ENCODE measurements at places on chromosomes 11 and 22.

GRCh38 chr11:5621580-5621979, 3.2 kb upstream of the TRIM34 start:
- DNase-seq: no peak

DNA sequence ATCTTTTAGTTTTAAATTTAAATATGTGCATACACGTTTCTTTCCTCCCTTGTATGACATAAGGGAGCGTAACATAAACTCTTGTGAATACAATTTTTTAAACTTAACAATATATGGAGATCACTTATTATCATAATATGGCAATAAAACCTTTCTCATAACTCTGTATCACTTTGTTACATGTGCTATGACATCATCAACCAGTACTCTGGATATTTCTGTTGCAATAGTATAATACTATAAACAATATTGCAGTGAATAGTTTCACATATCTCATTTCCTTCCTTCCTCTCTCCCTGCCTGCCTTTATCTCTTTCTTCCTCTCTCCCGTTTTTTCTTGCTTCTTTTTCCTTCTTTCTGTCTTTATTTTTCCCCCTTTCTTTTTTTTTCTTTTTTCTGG, 1278.0 kb upstream of the CNTN5 start:
- no peak for DNase-seq

- no peak for DNase-seq
These were observed 1398.1 kb downstream of the BRD1 start for GRCh38 chr22:48429446-48430020.

GRCh38 chr11:111312076-111312475, 13.7 kb downstream of the POU2AF3 start:
- no peak for DNase-seq

DNA sequence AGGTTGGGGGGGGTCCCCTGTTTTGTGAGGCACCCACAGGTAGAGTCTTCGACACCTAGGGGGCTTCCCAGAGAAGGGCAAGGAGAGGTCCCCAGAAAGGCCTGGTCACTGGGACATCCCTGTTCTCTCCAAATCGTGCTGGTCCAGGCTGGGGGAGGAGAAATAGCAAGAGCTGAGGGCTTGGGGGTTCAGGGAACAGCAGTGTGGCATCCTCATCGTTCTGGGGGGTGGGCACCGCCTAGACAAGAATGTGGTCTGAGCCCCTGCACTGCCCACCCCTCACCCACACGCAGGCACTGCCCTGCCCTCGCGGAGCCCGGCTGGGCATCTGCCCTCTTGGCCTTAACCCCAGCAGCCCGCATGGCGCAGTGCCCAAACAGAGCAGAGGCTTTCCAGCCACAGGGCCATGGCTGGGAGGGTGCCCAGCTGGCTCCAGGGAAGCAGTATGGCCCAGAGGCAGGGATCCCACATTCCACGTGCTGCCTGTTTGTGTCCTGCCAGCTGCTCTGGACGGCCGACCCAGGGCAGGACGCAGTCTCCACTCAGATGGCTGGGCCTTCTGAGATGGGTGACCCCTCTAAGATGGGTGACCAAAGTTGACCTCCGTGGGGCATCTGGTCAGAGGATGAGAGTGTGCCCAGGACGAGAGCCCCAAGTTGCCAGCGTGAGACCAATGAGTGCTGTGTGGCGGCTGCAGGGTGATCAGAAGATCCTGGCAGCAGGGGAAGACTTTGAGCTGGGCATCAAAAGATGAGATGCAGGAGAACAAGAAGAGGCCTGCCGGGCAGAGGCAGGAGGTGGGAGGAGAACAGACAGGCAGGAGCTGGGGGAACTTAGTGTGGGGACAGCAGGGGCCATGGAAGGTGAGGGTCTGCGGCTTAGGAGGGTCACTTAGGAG, 14.4 kb downstream of the SCARF2 start:
- no peak for DNase-seq

- no peak for DNase-seq
These were observed 29.4 kb downstream of the RPL27A start for GRCh38 chr11:8711895-8712442.

DNA sequence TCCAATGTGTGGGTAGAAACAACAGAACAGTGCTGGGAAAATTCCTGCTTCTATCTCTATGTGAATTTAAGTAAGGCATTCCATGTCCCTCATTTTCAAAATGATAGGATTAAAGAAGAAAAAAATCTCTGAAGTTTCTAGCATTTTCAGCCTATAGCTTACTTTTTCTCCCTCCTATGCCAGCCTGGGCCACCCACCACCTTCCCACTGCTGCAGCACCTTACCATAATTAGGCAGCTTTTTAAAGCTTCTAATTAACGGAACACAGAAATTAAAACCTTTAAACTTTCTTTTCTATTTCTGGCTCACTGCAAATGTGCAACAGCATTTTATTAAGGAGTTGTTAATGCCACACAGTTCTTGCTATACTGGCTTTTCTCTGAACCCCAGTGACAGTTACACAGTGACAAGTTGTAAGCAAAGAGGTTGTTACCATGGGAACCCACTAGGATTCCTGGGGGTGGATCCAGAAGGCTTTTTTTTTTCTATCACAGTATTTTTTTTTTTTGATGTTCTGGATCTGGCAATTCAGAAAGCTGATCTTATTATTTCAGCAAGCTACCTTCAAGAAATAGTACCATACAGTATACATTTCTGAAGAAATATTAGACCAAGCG, 20.2 kb downstream of the CELF1 start:
- no peak for DNase-seq

DNA sequence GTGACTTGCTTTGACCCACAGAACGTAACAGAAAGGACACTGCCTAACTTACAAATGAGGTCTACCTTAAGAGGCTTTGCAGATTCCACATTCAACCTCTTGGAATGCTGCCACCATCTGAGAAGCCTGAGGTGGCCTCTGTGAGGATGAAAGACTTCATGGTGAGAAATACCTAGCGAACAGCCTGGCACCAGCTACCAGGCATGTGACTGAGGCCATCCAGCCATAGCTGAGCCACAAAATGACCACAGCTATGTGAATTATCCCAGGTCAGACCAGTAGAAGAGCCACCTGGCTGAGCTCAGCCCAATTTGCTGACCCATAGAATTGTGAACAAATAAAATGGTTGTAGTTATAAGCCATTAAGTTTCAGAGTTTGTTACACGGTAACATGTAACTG, 37.5 kb downstream of the PPARA start:
- DNase-seq: no peak

DNA sequence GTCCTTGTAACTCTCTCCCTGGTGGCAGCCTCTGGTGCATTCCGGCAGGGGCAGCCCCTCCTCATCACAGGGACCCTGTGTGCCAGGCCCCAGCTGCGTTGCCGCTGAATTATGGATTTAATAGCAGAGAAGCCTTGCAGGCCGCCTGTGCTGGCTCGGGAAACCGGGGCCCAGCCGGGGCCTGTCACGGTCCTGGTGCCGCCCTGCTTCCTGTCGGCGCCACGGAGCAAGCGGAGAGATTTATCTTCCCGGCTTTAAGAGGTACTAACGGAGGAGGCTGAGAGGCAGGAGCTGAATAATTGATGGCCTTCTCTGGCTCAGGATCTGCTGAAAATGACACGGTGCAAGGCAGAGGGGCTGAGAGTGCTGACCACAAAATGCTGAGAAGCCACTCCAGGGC, 54.0 kb upstream of the CCDC188 start:
- no peak for DNase-seq

- DNase-seq: peak; percentile 75
These were observed 27.6 kb upstream of the TOLLIP start for GRCh38 chr11:1336836-1337646.

- no peak for DNase-seq
These were observed 123.1 kb downstream of the CD44 start for GRCh38 chr11:35262056-35262455.

- no peak for DNase-seq
These were observed 59.6 kb downstream of the ST14 start for GRCh38 chr11:130219148-130219547.

DNA sequence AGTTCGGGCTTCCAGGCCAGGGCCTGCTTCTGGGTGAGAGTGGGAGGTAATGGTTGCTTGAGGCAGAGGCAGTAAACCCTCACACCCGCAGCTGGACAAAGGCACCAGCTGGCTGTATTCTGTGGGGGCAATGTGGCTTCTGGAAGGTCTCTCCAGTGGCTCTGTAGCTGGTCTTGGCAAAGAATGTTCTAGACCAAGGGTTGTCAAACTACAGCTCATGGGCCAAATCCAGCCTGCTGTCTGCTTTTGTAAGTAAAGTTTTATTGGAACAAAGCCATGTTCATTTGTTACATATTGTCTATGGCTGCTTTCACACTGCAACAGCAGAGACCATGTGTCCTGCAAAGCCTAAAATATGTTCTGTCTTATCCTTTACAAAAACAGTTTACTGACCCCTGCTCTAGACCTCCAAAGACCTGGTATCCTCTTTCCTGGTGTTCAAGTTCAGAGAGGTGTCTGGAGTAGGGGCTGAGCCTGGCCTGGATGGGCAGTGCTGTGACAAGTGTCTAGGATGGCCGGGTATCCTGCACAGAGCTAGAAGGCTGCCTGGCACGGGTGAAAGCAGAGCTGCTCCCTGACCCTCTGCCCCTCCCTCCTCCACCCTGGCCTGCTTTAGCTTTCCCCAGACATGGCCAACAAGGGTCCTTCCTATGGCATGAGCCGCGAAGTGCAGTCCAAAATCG, 3.4 kb downstream of the TAGLN start:
- no peak for DNase-seq

DNA sequence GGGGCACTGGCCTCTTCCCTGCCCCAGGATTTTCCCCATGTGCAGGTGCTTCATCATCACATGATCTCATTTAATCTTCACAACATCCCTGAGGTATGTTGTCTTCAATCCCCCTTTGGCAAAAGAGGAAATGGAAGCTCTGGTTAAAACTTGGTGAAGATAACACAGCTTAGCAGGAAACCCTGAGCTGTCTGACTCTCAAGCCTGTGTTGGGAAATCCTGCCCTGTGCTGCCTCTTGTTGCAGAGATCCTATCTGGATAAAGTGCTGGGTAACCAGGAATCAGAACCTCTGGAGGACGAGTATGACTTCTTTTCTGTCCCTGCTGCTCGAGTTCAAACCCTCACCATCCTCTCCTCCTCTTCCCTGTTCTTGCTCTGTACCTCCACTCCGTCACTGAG, 13.1 kb upstream of the E2F8 start:
- no peak for DNase-seq

GRCh38 chr11:125585487-125585886, 7.2 kb upstream of the STT3A start:
- no peak for DNase-seq

DNA sequence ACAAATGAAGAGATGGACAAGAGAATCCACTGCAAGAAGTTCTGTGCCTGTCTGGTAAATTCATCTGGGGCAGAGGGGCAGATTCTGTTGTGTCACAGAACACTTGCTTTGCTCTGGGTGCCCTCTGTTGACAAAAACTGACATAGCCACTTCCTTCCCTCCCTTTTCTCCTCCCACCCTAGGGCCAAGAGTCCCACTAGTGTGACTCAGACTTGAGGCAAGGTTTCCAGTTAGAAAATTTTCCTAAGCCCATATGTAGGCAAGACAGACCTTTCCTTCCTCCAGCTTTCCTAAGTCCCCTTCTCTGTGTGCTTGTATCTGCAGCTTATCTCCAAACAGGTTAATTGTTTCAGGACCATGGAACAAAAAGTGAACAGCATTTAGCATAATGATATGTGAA, 106.8 kb downstream of the RBFOX2 start:
- DNase-seq: no peak

DNA sequence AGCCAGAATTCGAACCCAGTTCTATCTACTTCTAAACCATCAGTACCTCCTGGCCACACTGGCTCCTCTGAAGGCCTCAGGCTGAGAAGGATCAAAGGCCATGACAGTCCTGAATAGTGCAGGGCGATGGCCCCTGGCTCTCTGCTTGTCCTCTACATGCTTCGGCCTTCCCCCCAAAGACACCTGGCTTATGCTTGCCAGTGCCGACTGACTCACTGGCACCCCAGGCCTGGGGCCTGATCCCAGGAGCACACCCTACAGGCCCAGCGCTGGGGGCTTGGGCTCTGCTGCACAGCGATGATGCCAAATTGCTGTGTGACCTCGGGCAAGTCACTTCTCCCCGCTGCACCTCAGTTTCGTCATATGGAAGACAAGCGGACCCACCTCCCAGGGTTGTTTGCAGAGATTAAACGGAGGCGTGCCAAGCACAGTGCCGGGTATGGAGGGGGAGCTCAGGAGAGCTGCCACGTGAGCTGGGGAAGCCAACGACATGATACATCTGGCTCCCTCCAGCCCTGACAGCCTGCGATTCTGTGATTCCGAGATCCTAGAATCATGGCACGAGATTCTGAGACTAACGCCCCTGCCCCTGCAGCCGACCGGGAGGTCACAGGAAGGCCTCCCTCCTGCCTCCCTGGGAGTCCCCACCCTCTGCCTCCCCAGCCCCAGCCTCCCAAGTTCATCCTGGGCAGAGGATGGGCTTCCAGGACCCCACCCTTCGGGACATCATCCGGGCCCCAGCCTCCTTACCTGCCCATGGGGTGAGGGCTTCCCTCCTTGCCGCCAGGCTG, 1.0 kb downstream of the SSTR3 start:
- no peak for DNase-seq

- no peak for DNase-seq
These were observed 1.7 kb upstream of the CABIN1 start for GRCh38 chr22:24009227-24010017.

GRCh38 chr11:9790703-9791102, 126.8 kb downstream of the SWAP70 start:
- no peak for DNase-seq

GRCh38 chr22:23243006-23243573, 62.8 kb downstream of the BCR start:
- DNase-seq: peak; percentile 69

All from activated T-cell treated with anti-CD3 and anti-CD28 coated beads, Interleukin-2, amount 50 U/mL, for 1 hour (primary cell).